ENCODE measurements at places on chromosomes 7 and 10. TPM values are rescaled to one million over a fixed set of nuclear protein-coding genes. Genes with fewer than 3 reads are reported as not detected.

Gene TMEM213
- total RNA-seq: not detected

Gene RARRES2
- 9.4 TPM for total RNA-seq

Gene XRCC2
- total RNA-seq: 13.9 TPM

- DNase-seq: no peak
These were observed 3.5 kb upstream of the ENO4 start for GRCh38 chr10:116845823-116846222.

GRCh38 chr7:141484907-141485306 is 66.3 kb upstream of the AGK start:
- DNase-seq: no peak

DNA sequence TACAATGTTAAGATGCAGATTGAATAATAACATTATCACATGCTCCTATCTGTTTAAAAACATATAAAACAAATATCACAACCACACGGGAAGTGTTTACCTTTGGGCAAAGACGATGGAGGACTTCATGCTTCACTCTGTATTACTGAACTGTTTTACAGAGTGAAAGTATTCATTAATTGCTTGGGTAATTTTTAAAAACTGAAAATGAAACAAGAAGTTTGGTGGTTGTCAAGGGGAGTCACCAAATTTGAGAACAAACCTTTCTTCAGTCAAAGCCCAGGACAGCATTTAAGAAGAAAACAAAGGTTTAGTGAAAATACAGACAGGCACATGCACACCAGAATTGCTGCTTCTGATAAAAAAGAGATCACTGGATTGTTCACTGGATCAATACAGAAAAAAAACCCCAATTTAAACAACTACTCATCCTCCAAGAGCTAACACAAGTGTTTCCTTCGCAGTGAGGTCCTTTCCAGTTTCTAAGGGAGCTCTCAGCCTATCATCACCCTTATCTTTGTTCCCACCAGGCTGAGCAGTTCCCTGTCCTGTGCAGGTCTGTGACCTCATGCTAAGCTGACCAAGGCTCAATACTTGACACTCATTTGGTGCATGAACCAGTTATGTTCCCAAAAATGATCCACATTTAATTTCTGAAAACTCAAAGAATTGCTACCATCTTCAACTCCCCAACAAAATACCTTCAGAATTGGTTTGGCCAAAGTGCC is 8.8 kb downstream of the PARP12 start:
- no peak for DNase-seq

- no peak for DNase-seq
These were observed 61.6 kb downstream of the TASOR2 start for GRCh38 chr10:5746197-5746596.

DNA sequence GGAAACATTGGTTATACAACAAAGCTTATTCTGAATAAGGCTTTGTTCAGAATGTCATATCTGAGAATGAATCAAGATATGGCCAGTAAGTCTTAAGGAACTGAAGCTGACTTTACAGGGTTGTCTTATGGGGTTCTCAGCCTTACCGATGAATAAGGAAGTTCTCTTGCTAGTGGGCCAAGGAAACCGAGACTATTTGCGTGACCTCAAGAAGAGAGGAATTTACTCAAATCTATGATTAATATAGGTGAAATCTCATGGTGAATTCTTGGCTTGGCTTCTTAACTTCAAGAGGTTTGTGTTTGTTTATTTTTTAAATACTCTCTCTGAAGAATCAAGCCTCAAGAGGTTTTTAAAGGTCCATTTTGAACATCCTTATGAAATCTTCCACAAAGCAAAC is 4.7 kb upstream of the MRLN start:
- no peak for DNase-seq

Data from LHCN-M2 (cell line).